ENCODE measurements at places on chromosomes 2 and 18.

- DNase-seq: no peak
These were observed 119.1 kb downstream of the BMPR2 start for GRCh38 chr2:202495230-202495604.

GRCh38 chr2:199460101-199460671 lies 2.4 kb upstream of the SATB2 start:
- no peak for DNase-seq

DNA sequence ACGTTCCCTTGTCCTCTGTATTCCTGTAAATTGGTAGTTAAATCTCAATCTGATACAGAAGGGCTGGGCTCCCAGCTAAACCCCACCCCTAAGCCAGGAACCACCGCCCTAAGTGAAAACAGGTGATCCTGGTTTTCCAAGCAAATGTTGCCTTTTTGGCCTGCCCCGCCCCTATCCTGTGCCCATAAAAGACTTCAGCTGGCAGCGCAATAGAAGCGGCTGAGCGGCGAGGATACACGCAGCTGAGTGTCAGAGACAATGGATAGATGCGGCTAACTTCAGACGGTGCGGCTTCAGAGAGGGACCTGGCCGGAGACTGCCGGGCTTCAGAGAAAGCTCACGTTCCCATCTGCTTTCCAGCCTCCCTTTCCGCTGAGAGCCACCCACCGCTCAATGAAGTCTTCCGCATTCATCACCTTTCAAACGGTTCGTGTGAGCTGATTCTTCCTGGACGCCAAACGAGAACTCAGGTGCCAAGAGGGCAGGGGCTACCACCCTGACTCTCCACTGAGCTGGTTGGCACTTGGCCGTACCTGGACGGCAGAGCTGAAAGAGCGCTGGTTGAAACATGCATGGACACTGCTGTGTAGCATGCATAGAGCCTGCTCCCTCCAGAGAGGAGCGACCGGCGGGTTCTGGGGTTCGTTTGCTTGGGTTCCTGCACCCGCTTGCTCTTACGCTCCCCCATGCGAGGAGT lies 49.5 kb upstream of the POLE4 start:
- DNase-seq: no peak

GRCh38 chr2:155844461-155844860 lies 488.1 kb downstream of the NR4A2 start:
- DNase-seq: no peak

- DNase-seq: no peak
These were observed 248.9 kb upstream of the HNRNPA3 start for GRCh38 chr2:176963568-176964287.

DNA sequence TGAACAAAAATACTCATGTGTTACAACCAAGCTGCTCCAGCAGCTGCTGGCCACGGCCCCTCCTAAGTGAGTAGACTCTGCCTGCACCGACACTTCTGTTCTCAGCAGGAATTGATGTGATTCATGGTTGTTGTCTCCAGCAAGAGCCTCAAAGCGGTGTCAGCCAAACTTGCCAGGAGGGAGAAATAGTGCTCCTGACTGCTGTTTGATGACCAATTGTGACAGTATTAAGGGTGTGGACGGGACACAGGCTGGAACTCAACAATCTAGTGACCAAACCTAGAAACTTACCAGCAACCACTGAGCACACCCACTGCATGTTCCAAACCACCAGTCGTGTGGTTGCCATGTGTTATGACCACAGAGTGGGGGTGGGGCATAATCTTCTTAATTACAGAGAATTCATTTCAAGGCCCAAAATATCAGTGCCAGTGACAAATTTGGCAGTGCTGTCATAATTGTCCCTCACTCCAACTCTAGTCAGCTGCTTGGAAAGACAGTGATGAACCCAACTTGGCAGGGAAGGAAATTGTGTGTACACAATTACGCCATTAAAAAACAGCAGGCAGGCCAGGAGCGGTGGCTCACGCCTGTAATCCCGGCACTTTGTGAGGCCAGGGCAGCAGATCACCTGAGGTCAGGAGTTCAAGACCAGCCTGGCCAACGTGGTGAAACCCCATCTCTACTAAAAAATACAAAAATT lies 30.4 kb downstream of the FBLN7 start:
- no peak for DNase-seq

- DNase-seq: no peak
These were observed 244.9 kb upstream of the PXDN start for GRCh38 chr2:1989216-1989615.

GRCh38 chr2:180907731-180908130 lies 72.7 kb upstream of the UBE2E3 start:
- DNase-seq: no peak

GRCh38 chr2:98025481-98026037 lies 29.8 kb upstream of the TMEM131 start:
- DNase-seq: no peak

GRCh38 chr2:235127931-235128330 lies 176.1 kb downstream of the SH3BP4 start:
- no peak for DNase-seq

GRCh38 chr2:178275600-178275999 lies 81.3 kb downstream of the OSBPL6 start:
- DNase-seq: no peak

GRCh38 chr2:28639092-28639691 lies 112.4 kb upstream of the PPP1CB start:
- DNase-seq: no peak

- DNase-seq: no peak
These were observed 42.1 kb upstream of the ARHGAP25 start for GRCh38 chr2:68692511-68692910.

DNA sequence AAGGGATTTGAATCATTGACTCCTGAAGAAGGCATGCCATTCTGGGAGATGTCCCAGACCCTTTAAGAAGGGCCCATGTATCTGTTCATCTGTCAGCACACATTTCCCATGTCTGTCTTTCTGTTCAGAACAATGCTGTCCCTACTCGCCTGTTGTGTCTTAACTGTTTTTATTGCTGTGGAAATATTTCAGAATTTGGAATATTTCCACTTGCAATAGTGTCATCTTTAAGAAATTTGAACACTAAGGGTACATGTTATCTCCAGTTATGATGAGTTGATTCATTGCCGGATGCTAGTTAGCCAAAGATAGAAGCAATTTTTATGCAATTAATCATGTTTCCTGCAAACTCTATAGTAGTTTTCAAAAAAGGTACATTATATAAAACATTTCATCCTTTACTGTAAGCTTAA lies 36.9 kb upstream of the NT5C1B start:
- no peak for DNase-seq

DNA sequence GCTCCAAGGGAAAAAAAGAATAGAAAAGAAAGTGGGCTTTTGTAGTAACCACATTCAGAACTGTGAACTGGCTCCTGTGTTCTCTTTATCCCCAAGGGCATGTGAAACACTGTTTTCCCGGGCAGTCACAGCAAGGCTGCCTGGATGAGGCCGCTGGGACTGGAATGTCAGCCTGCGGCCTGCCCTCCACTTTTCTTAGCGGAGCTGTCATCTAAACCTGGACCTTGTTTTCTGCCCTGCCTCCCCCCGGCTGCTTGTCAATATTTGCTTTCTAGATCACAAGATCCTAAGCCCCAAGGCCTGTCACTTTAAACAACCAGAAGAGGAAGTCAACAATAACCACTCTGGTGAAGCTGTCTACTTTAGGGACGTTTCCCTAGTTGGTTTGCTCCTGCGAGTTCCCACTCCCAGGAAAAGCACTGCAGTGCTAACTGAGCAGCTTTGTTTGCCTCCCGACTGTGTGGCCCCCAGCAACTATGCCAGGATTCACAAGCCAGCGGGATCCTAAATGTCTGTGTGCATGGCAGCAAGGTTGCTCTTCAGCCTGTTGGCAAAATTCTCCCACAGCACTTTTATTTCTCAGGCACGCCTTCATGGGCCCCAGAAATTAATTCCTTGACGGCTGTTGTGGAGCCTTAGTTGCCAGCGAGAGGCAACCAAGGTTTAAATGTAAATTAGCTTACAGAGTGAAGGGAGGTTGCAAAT lies 30.6 kb downstream of the SOWAHC start:
- no peak for DNase-seq

GRCh38 chr2:167140767-167141166 lies 252.5 kb downstream of the XIRP2 start:
- DNase-seq: no peak

- no peak for DNase-seq
These were observed 259.3 kb downstream of the ZNF407 start for GRCh38 chr18:74856928-74857327.

DNA sequence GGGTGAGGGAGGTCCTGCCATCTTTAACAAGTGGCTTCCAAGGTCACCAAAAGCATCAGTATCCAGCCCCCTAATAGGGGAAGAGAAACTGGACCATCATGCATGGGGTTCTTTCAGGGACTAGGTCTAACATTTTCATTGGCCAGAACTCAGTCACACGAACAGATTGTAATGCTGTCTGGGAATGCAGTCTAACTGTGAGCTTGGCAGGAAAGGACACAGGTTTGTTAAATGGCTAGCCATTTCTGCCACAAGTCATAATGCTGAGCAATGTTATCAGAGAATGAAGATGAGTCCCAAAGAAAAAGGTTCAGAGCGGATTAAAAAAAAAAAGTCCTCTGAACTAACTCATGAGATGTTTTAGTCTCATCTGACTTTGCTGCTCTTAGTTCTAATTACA lies 70.9 kb upstream of the TNP1 start:
- DNase-seq: no peak

DNA sequence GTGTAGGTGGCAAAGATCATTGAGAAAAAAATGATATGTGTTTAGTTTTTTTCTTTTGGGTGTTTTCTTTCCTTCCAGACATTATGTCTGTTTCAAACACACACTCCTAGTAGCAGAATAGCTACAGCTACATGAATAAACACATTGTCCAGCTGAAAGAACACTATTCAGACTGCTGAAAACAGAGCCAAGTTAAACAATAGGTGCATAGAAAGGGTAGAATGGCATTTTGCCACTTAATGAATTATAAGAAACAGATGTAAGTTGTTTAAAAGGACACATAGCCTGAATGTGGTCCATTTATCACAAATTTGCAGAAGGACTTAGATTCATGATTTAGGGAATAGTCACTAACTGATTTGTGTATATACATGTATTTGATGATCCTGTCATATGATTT lies 20.1 kb downstream of the CTLA4 start:
- DNase-seq: no peak

DNA sequence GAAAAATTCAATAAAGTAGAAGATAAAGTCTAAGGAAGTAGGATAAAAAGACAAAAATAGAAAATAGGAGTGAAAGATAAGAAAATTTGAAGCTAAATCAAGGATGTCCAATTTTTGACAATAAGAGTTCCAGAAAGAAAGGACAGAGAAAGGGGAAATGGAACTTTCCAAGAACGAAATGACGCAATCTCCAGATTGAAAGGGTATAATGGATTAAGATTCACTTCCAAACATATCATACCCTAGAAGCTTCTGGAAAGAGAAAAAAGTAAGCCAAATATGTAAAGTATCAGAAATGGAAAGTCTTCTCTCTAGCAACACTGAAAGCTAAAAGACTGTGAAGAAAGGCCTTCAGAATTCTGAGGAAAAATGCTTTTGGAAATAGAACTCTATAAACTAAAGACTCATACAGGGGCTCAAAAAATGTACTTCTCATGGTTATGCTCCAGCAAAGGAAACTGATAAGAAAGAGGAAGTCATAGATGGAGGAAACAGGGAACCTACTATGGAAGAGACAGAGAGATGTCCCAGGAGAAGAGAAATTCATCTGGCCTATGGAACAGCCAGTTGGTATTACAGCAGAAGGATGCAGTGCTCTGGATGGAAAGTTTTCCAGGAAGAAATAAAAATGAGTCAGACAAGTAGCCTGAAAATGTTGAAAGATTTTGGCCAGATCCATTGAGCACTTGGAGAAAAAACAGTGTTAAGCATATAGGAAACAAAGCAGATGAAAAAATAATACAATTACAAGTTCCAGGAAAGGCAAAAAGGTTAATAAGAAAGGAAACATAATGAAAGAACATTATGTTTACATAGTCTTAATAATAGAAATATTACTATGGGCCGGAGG lies 20.1 kb downstream of the CASP8 start:
- DNase-seq: no peak

DNA sequence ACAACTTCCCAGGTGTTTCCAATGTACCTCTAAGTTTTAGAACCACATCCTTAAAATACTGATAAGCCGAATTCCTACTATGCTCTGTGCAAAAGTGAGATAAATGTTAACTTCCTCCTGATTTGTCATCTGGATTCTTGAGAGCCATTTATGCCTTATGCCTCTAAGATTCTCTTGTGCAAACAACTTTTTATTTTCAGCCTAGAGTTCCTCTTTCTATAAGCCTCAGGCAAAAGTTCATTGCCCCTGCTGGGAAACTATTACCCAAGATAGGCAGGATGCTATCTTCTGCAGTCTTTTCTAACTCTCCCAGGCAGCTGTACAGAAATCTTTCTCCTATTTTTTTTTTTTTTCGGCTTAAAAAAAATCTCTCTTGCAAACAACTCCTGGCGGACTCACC lies 216.1 kb downstream of the KCNJ3 start:
- no peak for DNase-seq

GRCh38 chr2:47177043-47177565 lies 22.0 kb upstream of the STPG4 start:
- DNase-seq: no peak

- DNase-seq: no peak
These were observed 194.5 kb downstream of the DNER start for GRCh38 chr2:229519655-229520430.

DNA sequence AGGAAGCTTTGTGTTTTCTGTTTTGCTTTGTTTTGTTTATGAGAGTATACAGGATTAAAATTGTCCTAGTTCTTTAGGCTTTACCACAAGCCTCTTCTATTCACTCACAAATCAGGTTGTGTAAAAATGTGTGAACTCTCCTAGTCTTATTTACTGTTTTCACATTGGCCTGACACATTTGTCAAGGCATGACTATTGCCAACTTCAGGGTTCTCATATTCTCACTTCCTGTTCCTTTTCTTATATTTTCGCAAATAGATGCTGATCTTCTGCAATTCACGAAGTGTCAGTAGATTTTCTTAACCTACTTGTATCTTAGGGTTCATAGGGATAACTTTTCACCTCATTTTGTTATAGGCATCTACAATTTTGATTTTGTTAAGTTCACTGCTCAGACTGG lies 67.1 kb downstream of the CCDC102B start:
- DNase-seq: no peak

DNA sequence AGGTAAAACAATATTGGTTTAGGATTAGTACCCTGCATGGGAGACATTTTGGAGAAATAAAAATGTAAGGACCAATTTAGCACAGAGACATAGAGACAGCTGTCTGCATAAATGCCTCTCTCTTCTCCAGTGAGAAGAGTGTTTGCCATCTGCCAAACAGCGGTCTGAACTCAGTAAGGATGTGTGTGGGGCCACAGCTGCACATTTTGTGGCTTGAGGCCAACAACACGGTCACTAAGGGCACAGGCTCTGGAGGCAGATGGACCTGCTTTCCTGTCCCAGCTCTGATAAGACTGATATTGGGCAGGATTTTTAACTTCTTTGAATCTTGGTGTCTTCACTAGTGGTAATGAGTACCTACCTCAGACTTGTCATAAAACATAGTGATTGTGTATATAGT lies 10.2 kb downstream of the ZBTB14 start:
- no peak for DNase-seq

- DNase-seq: no peak
These were observed 36.2 kb downstream of the EFEMP1 start for GRCh38 chr2:55887351-55887750.

- no peak for DNase-seq
These were observed 62.2 kb downstream of the GALNT14 start for GRCh38 chr2:31075941-31076590.

Measured in stimulated activated CD4-positive, alpha-beta T cell treated with anti-CD3 and anti-CD28 coated beads, TNF-alpha, amount 100 ng/mL, for 24 hours (primary cell).